ENCODE measurements at places on chromosomes 7 and 10. TPM values are rescaled to one million over a fixed set of nuclear protein-coding genes. Genes with fewer than 3 reads are reported as not detected.

DNA sequence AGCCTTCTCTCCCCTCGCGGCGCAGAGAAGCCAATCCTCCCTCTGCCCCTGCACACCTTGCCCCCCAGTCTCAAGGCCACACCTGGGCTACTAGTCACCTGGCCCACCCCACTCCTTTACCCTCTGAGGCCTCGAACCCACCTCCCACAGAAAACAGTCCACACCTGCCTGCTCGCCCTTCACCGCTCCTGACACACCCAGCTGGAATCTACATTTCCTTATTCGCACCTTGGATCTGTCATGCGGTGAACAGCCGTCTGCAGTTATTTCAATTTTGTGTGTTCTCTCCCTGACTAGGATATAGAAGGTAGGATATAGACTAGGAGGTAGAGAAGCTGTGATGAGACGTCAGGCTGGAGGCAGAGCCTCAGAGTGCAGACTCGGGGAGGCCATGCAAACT, 29.4 kb downstream of the SMKR1 start:
- H3K27ac ChIP-seq = no peak overlapping the region
- no peaks in the 10 kb centered on the region for H3K27me3 ChIP-seq
- no peak for DNase-seq
- H3K4me3 ChIP-seq = no peak overlapping the region

DNA sequence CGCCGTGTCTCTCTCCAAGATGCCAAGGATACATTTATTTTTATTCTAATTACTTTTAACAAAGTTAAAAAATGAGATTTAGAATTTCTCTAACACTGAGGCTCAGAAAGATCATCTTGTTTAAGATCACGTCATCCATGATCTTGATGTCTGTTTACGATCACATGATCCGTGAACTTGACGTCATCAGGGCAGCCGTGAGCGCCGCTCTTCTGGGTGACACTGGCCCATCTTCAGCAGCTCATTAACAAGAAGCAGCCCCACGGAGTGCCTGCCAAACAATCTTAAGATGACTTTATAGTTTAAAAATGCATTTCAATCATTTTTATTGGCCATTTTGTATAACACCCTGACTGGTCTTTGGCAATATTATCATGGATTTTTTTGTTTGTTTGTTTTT, 291.1 kb upstream of the PRKCQ start:
- no peak overlapping the region for H3K4me3 ChIP-seq
- no peak for DNase-seq
- no peaks in the 10 kb centered on the region for H3K36me3 ChIP-seq
- H3K27ac ChIP-seq = no peak overlapping the region

- peaks cover 11% of the 10 kb centered on the region for H3K4me1 ChIP-seq
- no peak overlapping the region for H3K4me3 ChIP-seq
- peaks cover 45% of the 10 kb centered on the region for H3K27me3 ChIP-seq
- H3K27ac ChIP-seq = no peak overlapping the region
These were observed 81.9 kb downstream of the RAMP3 start for GRCh38 chr7:45239486-45239885.

PNLIPRP3 gene
- total RNA-seq = 9.5 TPM

- H3K27me3 ChIP-seq = no peaks in the 10 kb centered on the region
- peak overlapping the region; percentile 92 for H3K27ac ChIP-seq
These were observed 19.6 kb downstream of the C10orf62 start for GRCh38 chr10:97608991-97609561.

All from MCF 10A (cell line).